ENCODE measurements at places on chromosomes 6 and 20. TPM values are rescaled to one million over a fixed set of nuclear protein-coding genes. Genes with fewer than 3 reads are reported as not detected.

Gene SYCP2L
- total RNA-seq = 0.37 TPM

Gene FAM83D
- total RNA-seq = 48.3 TPM

Gene POLR1H
- total RNA-seq = 19.5 TPM

Gene ACAT2
- total RNA-seq = 69.3 TPM

Gene TSPO2
- total RNA-seq = 1.0 TPM

GRCh38 chr6:168823397-168824212 lies 382.6 kb downstream of the SMOC2 start:
- peak; percentile 59 for DNase-seq

GRCh38 chr20:59043698-59044097 lies 1.1 kb upstream of the PRELID3B start:
- no peak for DNase-seq

DNA sequence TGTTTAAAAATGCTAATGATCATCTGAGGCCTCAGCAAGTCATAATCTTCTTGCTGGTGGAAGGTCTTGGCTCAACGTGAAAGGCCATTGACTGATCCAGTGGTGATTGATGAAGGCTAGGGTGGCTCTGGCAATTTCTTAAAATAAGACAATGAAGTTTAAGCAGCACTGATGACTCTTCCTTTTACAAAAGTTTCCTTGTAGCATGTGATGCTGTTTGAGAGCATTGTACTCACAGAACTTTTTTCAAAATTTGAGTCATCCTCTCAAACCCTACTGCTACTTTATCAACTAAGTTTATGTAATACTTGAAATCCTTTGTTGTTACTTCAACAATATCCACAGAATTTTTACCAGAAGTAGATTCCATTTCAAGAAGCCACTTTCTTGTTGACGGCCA lies 382.3 kb downstream of the ESR1 start:
- no peak for DNase-seq

- DNase-seq = no peak
Observed at GRCh38 chr6:120736740-120737139, 597.5 kb downstream of the TBC1D32 start.

GRCh38 chr20:32112841-32113240 lies 3.3 kb downstream of the TM9SF4 start:
- no peak for DNase-seq

DNA sequence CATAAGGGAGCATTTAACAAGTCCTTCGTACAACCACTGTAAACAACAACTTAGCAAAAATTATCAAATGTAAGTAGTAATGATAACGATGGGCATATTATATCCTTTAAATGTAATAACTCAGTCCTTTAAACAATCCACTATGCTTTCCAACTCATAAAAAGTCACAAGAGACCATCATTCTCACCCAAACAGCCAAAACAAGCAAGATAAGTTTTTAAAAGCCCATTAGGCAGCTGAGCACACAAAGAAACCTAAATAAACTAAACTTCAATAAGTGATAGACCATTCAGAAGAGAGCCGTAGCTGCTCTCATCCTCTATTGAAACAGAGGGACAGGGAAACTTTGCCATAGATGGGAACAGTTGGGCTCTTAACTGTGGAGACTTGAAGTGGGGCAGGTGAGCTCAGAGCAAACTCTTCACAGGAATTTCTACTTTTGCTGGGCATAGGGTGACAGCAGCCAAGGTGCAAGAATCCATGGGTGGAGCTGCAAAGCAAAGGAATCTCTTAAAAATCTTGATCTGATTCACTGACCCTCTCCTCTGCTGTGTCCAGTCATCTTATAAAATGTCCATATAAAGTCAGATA lies 22.5 kb downstream of the RAB22A start:
- DNase-seq = no peak

GRCh38 chr6:21586740-21587178 lies 6.8 kb upstream of the SOX4 start:
- peak; percentile 38 for DNase-seq

- DNase-seq = no peak
Observed at GRCh38 chr6:170542031-170542719, 10.9 kb downstream of the PSMB1 start.

- DNase-seq = no peak
Observed at GRCh38 chr6:3847521-3847920, 1.7 kb upstream of the FAM50B start.

DNA sequence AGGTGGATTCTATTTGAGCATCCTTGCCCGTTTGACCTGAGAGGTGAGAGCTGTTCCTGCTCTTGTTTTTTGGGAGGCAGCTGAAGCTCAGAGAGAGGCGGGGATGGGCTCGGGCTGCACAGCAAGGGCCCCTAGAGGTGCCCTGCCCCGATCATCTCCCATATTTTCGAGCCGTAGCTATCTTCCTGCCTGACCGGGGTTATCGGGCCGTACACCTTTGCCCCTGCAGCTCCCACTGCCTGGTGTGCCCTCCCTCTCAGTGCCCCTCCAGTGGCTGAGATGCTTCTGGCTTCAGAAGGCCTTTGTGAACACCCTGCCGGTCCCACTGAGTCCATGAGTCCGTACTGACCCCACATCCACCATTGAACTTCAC lies 6.7 kb downstream of the SRC start:
- DNase-seq = no peak

GRCh38 chr6:76342611-76343160 lies 270.2 kb upstream of the IMPG1 start:
- DNase-seq = no peak

Data from mucosa of gallbladder (tissue), 1 donor.